HT-29 (cell line): ENCODE measurements at places on chromosomes 5 and 9.
A peak's percentile ranks its signal among the peaks of the same experiment; 100 is the strongest.

GRCh38 chr5:1782385-1783215 lies 17.0 kb downstream of the MRPL36 start:
- no peak for DNase-seq

DNA sequence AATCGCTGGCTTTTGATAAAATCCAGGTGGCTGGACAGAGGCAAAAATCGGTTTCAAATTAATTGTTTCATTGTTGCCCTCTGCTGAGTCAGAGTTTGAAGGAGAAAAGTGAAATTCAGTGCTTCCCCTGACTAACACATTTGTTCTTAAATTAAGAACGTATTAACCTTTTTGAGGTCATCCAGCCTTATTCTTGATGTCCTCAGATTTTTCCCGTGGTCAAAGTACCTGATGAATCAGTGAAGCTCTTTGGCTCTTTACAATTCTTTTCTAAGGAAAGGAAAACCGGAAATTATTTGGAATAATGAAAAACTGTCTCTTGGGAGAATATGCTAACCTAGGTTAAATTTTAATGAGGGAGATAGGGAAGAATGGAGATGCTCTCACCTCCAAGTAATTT lies 21.6 kb downstream of the OSMR start:
- no peak for DNase-seq

- DNase-seq = no peak
Observed at GRCh38 chr5:5420251-5420650, 2.2 kb upstream of the ICE1 start.

DNA sequence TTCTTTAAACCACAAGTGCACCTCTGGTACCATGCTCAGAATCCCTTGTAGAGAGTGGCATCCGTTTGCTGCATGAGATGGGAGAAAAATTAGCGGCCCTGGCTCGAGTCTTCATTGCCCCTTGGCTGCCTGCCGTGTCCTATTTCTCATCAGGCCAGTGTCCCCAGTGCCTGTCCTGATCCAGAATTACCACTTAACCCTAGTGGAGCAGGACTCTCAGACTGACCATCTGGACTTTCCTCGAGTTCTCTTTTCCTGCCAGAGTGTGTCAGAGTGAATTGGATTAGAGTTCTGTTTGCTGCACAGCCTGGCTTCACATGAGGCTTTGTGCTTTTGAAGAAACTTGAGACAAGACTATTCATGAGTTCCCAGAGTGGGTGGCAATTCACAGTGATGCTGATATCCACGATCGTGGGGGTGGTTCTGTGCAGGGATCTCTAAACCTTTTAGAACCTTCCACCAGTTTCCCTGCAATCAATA lies 92.6 kb downstream of the C9orf152 start:
- no peak for DNase-seq

DNA sequence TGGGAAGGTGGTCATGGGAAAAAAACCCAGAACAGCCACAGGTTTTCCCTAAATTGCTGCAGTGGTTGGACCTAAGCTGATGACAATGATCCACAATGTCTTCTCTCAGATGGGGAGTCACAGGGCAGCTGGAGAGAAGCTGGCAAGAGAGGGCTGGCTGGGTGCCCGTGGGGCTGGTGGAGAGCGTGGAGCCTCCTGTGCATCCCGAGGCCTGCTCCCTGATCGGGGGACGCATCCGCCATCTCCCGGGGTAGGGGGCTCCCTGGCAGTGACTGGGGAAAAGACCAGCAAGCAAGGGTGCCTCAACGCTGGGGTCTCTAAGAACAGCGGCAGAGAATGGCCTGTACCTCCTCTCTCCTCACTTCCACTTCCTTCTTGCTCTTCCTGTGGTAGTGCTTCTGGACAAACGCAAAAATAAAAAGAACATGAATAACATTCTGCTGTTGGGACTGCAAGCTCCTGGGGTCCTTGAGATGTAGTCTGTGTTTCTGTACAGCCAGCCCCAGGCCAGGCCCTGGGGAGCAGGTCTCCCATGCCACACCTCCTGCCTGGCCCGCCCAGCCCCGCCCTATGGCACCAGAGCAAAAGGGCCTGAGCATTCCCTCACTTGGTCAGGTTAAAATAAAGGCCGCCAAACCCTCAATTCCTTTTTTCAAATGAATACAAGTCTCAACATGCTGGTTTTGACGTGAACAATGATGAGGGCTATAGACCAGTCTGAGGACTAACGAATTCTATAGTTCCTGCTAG lies 7.0 kb upstream of the MRNIP start:
- DNase-seq = no peak

DNA sequence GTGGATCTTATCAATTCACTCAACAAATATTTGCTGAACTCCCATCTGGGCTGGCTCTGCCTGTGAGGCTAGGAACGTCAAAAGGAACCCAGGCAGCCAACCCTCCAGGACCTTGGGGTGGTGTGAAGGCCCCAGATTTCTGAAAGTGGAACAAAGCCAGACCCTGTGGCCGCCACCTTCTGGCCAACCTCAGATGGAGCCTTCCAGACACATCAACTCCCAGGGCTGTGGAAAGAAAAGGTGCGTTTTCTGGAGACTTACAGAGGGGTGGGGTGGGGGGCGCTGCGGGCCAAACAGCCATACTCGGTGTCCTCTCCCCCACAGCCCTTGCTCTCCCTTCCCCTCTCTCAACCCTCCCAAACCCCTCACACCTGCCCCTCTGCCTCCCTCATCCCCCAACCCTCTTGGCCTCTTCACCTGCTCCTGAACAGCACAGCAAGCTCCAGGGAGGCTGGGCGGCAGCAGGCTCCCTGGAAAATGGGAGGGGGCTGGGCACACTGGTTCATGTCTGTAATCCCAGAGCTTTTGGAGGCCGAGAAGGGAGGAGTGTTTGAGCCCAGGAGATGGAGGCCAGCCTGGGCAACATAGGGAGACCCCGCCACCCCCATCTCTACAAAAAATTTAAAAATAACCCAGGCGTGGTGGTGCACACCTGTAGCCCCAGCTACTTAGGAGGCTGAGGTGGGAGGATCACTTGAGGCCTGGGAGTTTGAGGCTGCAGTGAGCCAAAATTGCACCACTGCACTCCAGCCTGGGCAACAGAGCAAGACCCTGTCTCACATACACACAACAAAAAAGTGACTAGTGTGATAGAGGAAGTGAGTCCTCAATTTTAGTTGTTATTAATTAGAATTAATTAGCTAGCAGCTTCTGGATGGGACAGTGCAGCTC lies 45.0 kb upstream of the PRRC2B start:
- no peak for DNase-seq

DNA sequence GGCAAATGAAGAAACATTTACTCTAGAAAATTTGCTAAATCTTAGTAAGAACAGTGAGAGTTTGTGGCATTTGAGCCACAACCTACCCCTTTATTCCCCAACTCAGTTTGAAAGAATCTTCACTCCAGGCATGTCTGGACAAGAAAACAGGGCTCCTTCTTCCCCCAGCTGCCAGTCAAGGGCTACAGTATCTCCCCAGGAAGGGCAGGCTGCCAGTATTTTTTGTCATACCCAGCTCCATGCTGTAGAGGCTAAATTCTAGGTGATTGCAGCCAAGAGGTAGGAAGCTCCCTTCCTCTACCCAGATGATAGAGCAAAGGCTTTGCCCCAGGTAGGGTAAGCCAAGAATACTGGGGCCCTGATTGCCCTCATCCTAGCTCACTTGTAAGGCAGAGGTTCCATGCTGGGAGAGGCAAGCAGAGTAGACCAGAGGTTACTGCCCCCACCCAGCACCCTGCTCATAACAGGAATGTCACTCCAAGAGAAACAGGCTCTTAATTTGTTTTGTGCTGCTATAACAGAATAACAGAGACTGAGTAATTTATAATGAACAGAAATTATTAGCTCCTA lies 20.0 kb upstream of the GRPEL2 start:
- DNase-seq = no peak

GRCh38 chr5:113804264-113804663 lies 290.8 kb downstream of the YTHDC2 start:
- DNase-seq = no peak

DNA sequence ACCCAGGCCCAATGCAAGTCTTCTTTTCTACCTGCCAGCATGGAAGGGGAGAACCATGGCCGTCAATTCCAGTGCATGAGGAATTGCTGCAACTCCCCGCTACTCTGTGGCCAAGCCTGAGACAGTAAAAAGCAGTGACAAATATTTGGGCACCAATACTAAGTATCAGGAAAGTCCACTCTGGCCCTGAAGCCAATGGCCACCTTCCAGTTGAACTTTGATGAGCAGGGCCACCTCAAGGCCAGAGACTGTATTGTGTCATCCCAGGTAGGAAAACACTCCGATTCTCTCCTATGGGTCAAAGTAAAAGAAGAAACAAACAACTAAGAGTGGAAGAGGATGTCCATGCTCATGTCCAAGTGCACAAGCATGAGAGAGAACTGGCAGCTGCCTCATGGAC lies 27.1 kb downstream of the RETREG1 start:
- DNase-seq = no peak

DNA sequence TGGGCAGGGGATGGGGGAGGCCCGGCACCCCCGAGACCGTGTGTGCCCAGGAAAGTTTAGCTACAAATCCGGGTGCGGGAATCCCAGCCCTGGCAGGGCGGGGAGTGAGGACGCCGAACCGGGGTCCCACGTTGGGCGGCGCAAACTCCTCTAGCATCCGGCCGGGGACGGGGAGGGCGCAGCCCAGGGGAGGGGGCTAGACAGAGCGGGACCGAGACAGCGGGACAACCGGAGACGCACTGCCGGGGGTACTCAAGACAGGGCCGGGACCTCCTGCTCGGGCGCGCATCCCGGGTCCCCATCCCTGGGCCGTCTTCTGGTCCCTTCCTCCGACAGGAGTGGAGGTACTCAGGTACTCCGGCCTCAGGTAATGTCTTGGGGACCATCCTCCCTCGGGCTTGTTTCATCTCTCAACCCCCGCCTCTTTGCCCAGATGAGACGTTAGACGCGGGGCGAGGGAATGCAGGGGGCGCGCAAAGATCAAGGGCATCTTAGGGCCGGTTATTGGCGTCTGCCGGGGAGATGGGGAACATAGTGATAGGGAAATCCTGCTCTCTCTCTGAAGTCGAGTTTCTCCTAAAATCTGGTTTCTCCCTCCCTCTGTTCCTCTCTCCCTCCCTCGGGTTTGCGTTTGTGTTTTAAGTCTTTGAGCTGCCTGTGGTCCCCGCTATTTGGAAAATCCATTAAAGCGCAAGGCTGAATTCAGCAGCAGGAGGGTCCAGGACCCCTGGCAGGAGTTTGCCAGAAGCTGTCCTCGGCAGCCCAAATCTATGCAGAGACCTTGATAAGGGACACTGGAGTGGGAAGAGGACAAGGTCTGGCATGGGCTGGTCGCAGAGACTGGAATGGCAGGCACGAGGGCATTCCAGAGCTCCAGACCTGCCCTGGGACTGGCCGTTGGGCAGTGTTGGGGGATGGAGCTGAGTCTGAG lies 815 bp downstream of the PDZD2 start:
- DNase-seq = no peak

GRCh38 chr5:154324033-154324432 lies 121.8 kb upstream of the SAP30L start:
- no peak for DNase-seq

GRCh38 chr5:134099939-134100282 lies 14.6 kb upstream of the TCF7 start:
- no peak for DNase-seq

DNA sequence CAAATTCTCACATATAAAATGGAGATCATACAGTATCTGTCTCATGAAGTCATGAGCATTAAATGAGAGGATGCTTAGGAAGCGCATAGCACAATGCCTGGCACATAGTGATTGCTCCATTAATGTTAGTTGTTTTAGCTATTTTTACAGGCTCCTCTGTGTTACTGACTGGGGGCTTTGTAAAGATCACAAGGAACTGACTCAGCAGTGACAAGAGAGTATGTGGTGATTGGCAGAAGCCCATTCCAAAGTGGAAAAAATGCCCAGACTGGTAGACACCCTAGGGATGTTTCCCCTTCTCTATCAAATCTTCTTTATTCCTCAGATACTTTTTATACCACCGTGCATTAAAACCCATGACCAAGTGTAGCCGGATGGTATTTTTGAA lies 33.5 kb downstream of the ABLIM3 start:
- DNase-seq = no peak

DNA sequence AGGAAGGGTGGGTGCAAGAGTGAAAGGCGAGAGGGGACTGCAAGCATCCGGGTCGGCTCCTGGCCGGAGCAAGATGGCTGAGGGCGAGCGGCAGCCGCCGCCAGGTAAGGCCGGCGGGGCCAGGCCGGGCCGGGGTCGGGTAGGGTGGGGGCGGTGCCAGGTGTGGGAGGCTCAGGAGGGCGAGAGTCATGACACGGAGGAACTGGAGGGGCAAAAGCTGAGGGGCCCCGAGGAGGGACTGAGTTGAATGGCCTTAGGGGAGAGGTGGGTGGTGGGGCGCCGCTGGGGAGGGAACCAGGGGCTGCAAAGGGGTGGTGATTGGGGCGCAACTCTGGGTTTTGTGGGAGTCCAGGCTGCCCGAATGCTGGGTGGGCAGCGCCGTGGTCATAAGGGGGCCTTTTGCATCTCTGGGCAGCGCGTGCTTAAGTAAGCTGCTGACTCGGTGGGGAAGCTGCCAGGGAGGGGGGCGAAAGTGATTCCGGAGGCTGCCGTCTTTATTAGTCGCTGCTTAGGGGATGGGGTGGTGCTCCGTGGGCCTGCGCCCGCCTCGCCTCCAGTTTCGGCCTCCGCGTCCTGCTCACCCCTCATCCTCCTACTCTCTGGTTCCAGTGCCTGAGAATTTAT lies 425 bp downstream of the PTPA start:
- peak; percentile 31 for DNase-seq

DNA sequence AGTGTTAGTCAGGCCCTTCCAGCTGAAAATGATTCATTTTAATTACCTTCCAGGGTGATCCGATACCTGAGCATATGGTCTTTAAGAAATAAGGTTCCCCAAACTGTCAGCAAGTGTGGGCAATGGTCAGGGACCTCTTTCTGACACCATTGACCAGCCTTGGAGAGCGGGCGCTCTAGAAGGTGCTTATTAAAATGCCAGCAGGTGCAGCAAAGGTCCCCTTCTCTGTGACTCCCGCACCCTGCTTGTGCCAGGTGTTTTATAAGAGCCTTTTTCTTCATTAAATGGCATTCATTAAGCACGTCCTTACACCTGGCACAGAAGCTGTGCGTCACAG lies 85.3 kb downstream of the MVB12B start:
- no peak for DNase-seq

DNA sequence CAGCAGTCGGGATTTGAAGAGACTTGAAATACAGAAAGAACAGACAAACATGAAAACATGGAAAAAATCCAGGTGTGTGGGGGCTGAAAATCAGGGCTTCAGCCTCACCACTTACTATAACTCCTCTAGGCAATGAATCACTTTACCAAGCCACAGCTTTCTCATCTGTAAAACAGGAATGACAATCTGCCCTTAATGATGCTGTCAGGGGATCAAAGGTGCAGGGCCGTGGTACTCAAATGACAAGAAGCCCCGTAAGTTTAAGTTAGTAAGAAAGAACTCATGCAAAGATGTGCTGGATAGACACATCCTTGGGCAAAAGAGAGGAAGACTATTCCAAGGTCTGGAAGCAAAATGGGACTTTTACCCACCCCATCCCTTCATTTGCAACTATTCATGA lies 34.7 kb downstream of the FBXW2 start:
- no peak for DNase-seq

GRCh38 chr9:16032799-16033198 lies 480.0 kb downstream of the CCDC171 start:
- peak; percentile 36 for DNase-seq
